Skin of body (tissue), 3 donors: ENCODE measurements at places on chromosomes 11 and 22.
A peak's percentile ranks its signal among the peaks of the same experiment; 100 is the strongest.

- no peak for DNase-seq
These were observed 107.0 kb downstream of the FAM76B start for GRCh38 chr11:95682552-95682951.

- no peak for DNase-seq
These were observed 324.4 kb downstream of the BRD1 start for GRCh38 chr22:49503321-49503720.

DNA sequence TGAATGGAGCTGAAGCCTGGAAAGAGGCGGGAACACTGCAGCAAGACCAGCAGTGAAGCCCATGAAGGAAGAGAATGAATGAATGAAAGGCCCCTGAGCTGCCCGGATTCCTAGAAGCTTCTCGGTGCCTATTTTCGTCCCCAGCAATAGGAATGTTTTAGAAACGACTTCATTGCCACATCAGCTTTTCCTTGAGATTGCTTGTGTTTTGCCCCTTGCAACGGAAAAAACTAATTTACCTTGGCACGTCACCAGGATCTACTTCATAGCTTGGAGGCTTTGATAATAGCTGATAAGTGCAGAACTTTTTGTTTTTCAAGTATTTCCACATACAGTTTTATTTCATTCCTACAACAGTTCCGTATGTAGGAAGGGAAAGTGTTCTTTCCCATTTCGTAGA lies 248.9 kb upstream of the NARS2 start:
- peak; percentile 5 for DNase-seq

GRCh38 chr22:35467681-35468434 lies 67.9 kb downstream of the MCM5 start:
- DNase-seq: no peak

DNA sequence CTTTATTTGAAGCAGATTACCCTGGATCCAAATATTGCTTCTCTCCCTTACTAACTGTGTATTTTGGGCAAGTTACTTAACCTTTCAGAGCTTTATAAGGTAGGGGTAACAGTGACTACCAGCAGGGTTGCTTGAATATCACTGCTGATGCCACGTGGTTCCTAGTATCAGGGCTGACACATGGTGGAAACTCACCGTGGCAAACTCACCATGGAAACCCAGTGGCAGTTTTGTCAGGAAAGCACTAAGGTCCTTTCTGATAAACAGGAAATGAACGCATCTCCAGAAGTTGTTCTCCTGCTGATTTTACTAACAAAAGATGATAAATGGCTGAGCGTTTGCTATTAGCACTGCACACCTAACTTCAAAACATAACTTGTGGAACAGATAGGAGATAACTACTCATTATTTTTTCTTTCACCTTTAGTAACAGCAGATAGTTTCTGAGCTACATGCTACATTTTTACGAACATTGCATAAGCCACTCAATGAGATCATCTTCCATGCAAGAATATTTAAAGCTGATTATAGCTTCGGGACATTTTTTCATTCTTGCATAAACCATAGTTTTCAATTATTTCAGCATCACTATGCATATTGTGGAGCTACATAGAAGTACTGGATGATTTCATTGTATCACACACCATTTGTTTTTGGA lies 59.7 kb upstream of the RAG2 start:
- DNase-seq: no peak
